ENCODE measurements at places on chromosomes 12 and 14.

GRCh38 chr14:37452323-37452722 lies 142.7 kb downstream of the FOXA1 start:
- no peak for DNase-seq

DNA sequence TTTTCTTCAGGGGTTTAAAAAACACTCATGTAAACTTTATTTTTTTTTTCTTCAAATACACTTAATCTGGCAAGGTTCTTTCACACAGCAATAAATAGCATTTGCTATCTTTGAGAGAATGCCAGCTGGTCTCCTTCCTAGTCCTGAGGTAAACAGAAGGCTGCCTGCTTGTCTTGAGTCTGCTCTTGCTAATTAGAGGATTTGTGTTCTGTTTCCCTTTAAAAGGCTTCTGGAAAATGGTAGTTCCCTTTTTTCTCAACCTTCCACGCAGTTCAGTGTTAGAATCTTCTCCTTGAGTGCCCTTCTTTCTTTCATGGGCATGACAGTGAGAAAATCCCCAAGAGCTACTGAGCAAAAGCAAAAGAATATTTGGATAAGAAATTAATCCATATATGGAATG lies 92.3 kb upstream of the DCN start:
- DNase-seq, result no peak

- no peak for DNase-seq
Observed at GRCh38 chr14:68736471-68736871, 56.4 kb downstream of the ZFP36L1 start.

DNA sequence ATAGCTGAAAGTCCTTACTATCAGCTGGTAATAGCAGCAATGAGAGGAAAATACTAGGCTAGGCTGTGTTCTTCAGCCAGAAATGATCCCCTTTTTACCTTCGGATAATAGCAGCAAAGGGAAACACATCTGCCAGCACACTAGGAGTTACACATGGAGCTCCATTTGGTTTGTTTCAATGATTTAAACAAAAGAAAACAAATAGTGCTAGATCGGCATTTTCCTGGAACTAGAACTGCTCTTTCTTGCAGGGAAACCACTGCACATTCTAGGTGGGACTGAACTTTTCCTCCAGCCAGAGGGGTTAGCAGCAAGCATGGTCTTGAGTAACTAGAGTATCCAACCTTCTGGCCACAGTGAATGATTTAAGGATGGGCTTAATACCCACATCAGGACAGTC lies 117.6 kb downstream of the PDE6H start:
- no peak for DNase-seq

GRCh38 chr12:118288174-118288573 lies 84.5 kb downstream of the TAOK3 start:
- DNase-seq, result no peak

- peak; percentile 63 for DNase-seq
Observed at GRCh38 chr12:48815126-48816110, 2.9 kb upstream of the CACNB3 start.

DNA sequence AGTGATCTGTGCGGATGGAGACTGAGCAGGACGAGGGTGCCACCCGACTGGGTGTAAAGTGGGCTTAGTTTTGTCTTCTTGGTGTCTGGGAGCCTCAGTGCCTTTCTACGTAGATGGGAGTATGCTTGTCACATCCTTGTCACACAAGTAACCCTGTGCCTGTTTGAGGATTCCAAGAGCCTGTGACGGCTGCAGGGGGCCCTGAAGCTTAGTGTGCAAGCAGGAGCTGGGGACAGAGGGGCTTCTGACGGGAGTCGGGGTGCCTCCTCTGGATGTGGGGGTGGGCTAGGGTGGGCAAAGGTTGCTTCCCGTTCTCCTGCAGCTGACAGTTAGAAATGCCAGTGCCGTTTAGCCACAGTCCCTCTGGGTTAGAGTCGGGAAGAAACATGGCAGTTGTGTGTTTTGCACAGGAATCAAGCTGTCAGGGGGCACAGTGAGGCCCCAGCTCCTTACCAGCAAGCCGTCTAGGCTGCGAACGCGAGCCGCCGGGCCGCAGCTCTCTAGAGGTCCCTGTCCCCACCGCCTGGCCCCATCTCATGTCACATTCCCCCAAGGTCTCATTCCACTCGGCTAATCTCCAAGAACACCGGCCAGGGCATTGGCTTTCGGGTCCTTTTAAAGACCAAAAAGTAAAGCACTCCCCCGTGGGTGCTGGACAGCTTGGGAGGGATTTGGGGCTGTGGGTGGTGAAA lies 7.0 kb downstream of the RTL1 start:
- DNase-seq, result no peak

DNA sequence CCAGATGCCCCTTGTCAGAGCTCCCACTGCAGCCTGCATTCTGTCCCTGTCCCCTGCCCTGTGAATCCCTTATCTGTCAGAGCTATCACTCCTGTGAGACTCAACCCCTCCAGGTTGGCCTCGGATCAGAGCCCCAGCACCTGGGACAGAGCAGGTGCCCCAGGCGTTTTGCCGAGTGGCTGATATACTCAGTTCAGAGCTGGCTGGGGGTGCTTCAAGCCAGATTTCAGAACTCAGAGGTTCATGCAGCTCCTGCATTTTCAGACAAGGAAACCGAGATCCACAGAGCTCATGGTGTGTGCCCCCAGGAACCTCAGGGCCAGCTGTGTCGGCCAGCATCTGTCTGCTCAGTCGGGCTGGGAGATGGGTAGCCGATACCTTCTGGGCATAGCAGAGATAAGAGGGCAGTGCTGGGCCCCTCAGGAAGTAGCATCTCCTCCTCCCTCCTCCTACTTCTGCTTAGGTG lies 228.0 kb upstream of the RTL1 start:
- DNase-seq, result no peak

DNA sequence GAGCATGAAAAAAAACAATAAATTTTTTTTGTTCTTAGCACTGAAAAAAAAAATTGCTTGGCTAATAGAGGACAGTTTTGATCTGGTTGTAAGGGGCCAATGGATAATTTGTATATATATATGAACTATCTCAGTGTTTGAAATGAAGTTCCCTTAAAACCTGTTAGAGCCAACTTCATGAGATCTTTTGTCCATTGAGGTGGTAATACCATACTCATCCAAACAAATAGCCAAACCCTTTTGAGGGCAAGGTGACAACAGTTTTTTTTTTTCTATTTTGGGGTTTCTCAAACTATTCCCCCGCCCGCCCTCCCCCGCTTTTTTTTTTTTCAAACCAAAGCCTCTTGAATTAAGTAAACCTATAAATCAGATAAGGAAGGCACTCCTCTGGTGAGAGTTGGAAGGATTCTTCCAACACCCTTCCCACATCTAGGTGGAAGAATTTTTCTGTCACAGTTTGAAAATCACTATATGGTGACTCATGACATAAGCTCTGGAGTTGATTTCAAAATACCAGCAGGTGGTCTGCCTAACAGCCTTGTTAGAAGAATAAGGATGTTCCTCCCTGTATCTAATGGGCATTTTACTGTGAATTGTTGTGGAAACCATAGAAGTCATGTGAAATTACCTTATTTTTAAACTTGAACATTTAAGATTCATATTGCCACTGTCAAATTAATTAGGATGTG lies 10.2 kb downstream of the ARHGAP5 start:
- no peak for DNase-seq

GRCh38 chr14:52154992-52155650 lies 86.3 kb upstream of the NID2 start:
- DNase-seq, result no peak

DNA sequence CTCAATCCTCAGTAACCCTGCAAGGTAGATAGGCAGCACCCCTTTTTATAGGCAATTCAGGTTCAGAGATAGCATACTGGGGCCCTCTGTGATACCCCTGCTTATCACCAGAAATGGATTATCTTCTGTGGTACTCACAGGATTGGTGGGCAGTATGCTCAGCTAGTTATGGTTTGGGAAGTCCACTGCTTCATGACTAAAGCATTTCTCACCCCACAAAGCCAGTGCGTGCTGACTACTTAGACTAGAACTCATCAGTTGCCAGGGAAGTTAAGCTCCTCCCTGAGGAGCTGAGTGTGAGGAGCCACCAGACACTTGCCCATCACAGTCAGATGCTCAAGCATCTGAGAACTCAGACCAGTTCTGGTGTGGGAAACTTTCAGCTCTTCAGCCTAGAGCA lies 76.3 kb downstream of the SCAF11 start:
- DNase-seq, result peak; percentile 33

GRCh38 chr12:117002051-117002817 lies 91.5 kb downstream of the FBXW8 start:
- DNase-seq, result no peak

GRCh38 chr12:19287302-19287701 lies 152.0 kb upstream of the AEBP2 start:
- DNase-seq, result no peak

DNA sequence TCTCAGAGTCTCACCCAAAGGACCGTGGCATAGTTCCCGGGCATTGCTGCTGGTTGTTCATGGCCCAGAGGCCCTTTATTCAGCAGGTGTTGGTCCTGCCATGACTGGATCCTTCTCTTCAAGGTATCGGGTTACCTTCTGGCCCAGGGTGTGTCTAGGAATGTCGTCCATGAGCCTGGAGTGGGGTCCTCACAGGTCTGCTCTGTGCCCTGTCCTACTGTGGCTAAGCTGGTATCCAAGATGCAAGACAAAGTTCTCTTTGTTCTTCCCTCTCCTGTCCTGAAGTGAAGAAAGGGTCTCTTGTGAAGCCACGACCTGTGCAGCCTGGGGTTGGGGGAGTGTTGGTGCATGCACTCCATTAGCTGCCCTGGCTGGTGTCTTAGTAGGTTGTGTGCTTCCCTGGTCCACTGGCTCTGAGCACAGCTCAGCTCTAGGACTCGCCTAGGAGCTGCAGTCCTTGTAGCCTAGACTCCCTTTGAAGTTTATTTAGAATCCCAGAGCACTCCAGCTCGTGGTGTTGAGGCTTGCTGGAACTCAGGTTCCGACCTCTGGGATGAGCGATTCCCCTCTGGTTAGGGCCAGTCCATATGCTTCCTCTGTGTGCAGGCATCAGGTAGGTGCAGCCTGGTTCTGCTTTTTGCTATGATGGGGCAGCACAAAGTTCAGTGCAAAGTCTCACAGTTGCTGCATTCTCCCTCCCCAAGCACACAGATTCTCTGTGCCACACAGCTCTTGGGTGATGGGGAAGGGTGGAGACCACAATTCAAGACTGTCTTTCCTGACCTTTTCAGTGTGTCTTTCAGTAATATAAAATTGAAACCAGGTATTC lies 117.4 kb downstream of the NUBPL start:
- DNase-seq, result no peak

Measured in GM13976 (cell line).